Foreskin keratinocyte (primary cell): ENCODE measurements at places on chromosomes 12 and 14.

GRCh38 chr14:48096897-48097296 is 421.5 kb upstream of the MDGA2 start:
- no peak for DNase-seq

GRCh38 chr12:74105434-74105833 is 432.2 kb upstream of the ATXN7L3B start:
- DNase-seq = peak; percentile 63

GRCh38 chr12:71731439-71732356 is 23.0 kb upstream of the RAB21 start:
- DNase-seq = no peak

DNA sequence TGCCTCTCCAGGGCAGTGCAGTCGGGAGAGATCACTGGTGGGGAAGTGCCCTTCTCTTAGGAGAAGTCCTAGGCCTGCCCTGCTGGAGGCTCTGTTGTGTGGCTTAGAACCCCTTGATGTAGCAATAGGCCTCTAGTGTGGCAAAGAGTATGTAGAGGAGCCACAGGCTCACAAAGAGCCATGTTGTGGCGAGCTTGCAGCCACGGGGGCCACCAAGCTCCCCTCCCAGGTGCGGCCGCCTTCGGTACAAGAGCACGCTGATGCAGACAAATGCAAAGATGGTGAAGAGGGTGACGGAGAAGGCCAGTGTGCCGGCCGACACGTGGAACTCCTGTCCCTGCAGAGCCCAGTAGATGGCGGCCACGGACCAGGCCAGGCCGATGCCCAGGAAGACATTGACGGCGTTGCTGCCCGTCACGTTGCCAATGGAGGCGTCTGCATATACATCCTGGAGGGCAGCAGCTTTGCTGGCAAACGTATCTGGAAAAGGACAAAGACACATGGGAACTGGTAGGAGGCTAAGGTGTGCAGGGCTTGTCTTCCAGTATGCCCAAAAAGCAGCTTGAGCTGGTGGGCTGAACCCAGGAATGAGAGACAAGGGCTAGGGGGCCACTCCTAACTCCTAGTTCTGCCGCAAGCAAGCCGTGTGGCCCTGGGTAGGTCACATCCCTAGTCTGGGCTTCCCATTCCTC is 142.8 kb downstream of the SLC8A3 start:
- no peak for DNase-seq

- DNase-seq = no peak
Observed at GRCh38 chr12:24718617-24719016, 230.3 kb downstream of the BCAT1 start.

DNA sequence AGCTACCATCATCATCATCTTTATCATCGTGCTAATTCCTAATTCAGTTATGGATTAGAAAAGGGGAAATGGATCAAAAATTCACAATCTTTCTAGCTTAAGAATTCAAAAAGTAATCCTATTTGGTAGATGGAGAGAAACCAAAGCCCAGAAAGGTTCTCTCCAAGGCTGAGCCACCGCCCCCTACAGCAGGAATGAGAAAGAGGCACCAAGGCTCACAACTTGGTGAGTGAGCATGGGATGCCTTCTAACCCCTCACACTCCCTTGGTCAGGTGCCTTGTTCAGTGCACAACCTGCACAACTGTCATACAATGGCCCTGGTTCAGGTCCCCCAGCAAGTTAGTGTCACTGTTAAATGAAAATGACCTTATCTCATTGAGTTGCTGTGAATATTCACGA is 171.5 kb downstream of the ANO2 start:
- no peak for DNase-seq

DNA sequence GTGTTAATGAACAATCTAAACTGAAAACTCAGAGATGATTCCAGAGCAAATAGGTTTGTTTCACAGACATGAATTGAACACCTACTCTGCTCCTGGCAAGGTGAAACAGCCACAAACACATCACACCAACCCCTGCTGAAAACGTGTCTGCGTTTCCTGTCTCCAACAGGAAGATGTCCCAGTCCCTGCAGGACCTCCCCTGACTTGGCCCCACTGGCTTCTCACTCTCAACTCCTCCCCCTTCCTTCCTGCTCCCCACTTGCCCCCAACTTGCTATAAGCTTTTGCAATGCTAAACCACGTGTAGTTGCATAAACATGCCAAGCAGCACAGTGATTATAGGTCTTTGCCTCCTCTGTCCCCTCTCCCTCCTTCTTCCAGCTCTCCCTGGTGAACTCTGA is 567.6 kb downstream of the BCL11B start:
- no peak for DNase-seq

DNA sequence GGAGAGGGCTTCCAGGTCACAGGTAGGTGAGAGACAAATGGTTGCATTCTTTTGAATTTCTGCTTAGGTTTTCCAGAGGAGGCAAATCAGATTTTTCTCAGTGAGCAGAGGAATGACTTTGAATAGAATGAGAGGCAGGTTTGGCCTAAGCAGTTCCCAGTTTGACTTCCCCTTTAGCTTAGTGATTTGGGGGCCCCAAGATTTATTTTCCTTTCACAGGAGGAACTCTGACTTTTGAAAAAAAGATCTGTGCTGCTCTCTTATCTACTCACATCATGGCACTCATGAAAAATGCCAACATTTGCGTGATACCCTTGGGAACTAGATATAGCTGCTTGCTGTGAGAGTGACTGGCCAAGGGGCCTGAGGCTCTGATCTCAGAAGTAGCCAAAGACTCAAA is 58.0 kb upstream of the EVL start:
- DNase-seq = no peak

- DNase-seq = no peak
Observed at GRCh38 chr12:24664161-24664880, 284.6 kb downstream of the BCAT1 start.

DNA sequence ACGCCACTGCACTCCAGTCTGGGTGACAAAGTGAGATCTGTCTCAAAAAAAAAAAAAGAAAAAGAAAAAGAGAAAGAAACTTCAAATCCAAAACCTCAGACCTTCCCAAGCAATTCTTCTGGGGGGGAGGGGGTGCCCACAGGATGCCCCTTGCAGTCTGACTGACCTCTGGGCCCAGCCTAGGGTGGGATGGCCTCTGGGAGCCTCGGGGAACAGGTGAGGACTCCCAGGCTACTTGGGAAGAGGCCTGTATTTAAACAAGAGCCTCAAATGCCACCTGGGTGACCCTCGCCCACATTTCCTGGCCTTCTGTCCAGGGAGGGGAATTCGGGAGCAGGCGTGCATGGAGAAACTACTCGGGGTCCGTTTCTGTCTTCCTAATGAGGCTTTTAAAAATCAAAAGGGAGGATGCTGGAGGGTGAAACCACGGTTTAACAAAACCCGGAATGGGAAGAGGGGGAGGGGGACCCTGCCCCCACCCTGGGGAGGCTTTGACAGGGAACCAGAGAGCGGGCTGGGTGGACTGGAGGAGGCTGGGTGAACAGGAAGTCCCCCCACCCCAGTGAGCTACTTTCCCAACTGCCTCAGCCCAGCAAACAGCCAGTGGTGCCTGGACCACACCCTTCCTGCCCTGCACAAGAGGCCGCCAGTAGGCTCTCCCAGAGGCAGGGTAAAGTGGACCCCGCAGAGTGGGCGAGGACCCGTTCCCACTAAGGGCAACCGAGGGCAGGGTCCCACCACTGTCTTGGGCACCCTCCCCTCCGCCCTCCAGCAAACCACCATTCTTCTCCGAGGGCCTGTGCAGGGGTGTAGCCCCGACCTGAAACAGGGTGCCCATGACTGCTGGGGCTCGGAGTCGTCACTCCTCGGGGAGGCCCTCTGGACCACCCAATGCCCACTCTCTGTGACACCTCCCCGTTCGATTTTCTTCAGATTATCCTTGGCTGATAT is 1.5 kb upstream of the FBRSL1 start:
- DNase-seq = no peak

DNA sequence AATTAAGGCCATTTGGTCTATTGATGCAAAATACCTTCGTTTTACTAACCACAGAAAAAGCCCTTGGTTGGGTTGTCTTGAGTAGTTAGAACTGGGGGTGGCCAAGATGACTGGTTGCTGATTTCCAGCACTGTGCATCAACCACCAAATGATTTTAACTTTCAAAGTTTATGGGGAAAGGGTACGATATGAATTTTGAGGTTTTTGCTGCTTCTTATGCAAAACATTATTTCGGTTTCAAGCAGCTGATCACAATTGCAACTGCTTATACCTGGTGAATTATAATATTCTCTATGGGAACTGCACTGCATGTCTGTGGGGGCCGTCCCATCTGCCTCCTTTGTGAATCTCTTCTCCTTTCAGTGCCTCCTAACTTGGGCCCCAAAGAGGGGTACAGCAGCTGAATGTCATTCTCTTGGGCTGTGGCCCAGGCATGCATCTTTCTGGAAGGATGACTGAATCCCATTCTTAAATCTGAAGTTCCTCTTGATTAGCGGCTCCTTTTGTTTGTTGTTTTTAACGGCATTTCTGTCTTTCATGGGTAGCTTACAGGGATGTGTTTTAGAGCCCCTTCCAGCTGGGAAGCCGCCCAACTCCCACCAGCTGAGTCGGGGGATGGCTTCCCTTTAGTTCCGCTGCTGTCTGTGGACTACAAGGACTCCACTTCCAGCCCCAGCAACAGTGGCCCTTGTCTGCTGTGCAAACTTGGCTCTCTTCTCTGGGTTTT is 479.8 kb downstream of the ZFP36L1 start:
- DNase-seq = no peak

DNA sequence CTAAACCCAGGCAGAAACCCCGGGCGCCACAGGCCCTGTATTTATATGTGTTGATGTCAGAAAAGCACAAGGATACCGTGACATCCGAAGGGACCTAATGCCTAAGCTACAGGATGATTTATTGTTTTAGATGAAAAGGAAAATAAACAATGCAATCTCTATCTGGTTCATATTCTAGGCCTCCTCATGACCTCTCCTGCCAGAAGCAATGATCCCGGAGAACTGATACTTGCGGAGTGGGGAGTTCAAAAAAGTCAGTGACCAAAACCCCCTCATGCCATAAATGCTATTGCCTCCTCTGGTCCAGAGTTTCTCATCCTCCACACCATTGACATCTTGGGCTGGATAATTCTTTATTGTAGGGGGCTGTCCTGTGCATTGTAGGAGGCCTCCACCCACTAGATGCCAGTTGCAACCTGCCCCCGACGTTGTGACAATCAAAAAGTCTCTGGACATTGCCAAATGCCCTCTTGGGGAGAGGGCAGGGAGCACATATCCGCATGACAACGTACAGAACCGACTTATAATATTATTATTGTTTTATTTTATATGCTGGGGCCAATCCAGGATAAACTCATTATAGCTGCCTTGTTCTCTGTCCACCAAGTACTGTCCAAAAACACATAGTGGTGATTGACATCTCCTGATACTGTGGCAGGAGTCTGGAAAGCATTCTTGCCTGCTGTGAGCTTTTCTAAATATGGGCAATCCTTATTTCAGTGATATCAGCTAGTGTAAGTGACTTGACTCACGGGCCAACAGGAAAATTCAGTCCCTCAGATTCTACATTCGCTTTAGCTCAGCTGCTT is 1.1 kb upstream of the CSRP2 start:
- no peak for DNase-seq

GRCh38 chr12:21502164-21502496 is 541 bp downstream of the GOLT1B start:
- DNase-seq = no peak

DNA sequence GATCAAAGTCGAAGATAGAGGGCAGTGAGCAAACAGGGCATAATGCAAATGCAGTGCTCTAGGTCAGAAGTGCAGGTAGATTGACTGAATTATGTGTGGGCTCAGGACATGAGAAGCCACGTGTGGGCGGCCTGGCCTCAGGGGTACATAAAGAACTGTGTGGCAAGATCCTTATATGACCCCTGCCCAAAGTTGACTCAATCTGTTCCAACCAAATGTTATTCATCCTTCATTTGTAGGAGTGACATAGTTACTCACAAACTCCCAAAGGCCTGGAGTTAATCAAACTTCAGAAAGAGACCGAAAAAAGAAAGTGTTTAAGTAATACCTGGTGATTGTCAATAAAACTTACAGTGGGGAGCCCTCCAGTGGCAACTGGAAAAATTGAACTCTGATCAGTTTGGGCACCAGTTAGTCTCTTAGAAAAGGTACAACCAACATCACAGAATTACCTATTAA is 150.4 kb upstream of the FAR2 start:
- peak; percentile 42 for DNase-seq

GRCh38 chr14:33774723-33775470 is 176.0 kb downstream of the EGLN3 start:
- peak; percentile 34 for DNase-seq

DNA sequence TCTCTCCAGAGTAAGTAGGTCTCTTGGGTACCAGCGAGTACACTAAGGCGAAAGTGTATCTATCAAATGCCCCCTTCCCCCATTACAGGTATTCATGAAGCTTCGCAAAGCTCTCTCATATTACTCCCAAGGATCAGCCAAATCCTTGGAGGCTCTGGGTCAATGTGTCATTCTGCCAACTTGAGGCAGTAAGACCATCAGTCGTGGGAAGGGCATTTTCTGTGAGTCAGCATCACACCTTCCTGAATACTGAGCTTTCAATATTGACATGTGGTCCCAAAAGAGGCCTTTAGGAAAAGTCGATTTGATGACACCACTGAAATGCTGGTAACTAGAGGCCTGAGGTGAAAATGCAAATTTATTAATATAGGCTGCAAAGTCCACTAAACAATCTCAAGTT is 323.9 kb downstream of the LRIG3 start:
- DNase-seq = peak; percentile 41

GRCh38 chr12:93430280-93430679 is 11.5 kb downstream of the UBE2N start:
- no peak for DNase-seq

- DNase-seq = no peak
Observed at GRCh38 chr12:104131609-104132008, 6.4 kb downstream of the NFYB start.
